ENCODE measurements at places on chromosomes 11 and 22.

- H3K27ac ChIP-seq: no peak overlapping the region
- no peaks in the 10 kb centered on the region for H3K27me3 ChIP-seq
- no peak overlapping the region for H3K4me3 ChIP-seq
- no peak for DNase-seq
- no peaks in the 10 kb centered on the region for H3K4me1 ChIP-seq
- no peaks in the 10 kb centered on the region for H3K36me3 ChIP-seq
These were observed 87.0 kb upstream of the THY1 start for GRCh38 chr11:119509969-119510401.

DNA sequence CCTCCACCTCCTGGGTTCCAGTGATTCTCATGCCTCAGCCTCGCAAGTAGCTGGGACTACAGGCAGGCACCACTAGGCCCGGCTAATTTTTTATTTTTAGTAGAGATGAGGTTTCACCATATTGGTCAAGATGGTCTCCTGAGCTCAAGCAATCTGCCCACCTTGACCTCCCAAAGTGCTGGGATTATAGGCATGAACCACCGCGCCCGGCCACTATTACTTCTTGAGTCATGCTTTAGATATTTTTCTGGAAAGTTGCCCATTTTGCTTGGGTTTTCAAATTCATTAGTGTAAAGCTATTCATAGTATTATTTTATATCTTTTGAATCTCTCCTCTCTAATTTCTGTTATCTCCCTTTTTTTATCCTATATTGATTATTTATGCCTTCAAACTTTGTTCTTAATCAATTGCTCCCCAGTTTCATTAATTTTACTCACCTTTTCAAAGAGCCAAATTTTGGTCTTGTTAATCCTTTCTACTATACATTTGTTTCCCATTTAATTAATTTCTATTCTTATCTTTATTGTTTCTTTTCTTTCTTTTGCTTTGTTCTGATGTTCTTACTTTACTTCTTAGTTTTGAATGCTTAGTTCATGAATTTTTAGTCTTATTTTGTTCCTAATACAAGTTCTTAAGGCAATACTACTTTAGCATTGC, 10.3 kb upstream of the RAC2 start:
- H3K27me3 ChIP-seq: no peaks in the 10 kb centered on the region
- no peak for DNase-seq
- H3K4me3 ChIP-seq: no peak overlapping the region
- peaks cover under 1% of the 10 kb centered on the region for H3K4me1 ChIP-seq

GRCh38 chr22:30414525-30415047, 11.0 kb upstream of the MTFP1 start:
- H3K4me1 ChIP-seq: peaks cover 7% of the 10 kb centered on the region
- H3K27ac ChIP-seq: no peak overlapping the region
- peaks cover 12% of the 10 kb centered on the region for H3K36me3 ChIP-seq
- no peak overlapping the region for H3K4me3 ChIP-seq

DNA sequence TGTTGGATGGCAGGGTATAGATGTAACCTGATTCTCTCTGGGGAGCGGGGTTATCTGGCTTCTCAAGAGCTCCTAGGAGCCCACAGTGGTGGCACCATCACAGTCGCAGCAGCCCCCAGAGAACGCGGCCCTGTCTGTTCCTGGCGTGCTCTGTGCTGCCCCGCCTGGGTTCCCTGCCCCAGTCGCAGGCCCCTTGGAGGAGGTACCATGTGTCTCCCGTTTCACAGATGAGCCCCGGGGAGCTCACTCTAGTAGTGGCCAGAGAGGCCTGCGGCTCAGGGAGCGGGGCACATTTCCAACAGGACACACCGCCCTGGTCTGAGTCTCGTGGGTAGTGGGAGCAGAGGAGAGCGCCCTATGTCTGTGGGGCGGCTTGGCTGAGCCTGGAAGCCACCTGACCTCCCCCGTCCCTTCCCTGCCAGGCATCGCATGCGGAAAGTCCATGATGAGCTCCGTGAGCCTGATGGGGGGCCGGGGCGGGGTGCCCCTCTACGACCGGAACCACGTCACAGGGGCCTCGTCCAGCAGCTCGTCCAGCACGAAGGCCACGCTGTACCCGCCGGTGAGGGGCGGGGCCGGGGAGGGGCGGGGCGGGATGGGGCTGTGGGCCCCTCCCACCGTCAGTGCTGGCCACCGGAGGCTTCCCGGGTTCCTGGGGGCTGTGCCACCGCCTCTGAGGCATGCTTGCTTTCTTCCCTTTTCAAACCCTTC, 21.0 kb upstream of the PPP6R3 start:
- H3K4me3 ChIP-seq: no peak overlapping the region
- H3K27me3 ChIP-seq: no peaks in the 10 kb centered on the region

DNA sequence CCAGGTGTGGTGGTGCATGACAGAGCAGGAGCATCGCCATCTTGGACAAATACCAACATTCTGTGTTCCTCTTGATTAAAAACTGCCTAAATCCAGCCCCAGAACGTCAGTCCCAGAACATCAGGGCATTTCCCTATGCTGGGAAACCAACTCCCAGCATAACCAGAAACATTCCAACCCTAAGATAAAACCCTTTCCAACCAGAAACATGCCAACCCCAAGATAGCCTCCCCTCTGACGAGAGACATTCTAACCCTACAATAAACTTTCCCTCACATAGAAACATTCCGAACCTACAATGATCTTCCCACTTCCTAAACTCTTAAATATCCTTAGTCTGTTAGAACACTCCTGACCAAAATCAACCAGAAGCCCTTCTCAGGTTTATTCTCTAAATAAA, 11.6 kb downstream of the PLAAT4 start:
- H3K4me3 ChIP-seq: no peak overlapping the region
- H3K27me3 ChIP-seq: no peaks in the 10 kb centered on the region
- no peak for DNase-seq
- H3K36me3 ChIP-seq: peaks cover 35% of the 10 kb centered on the region
- peaks cover 28% of the 10 kb centered on the region for H3K4me1 ChIP-seq
- no peak overlapping the region for H3K27ac ChIP-seq

DNA sequence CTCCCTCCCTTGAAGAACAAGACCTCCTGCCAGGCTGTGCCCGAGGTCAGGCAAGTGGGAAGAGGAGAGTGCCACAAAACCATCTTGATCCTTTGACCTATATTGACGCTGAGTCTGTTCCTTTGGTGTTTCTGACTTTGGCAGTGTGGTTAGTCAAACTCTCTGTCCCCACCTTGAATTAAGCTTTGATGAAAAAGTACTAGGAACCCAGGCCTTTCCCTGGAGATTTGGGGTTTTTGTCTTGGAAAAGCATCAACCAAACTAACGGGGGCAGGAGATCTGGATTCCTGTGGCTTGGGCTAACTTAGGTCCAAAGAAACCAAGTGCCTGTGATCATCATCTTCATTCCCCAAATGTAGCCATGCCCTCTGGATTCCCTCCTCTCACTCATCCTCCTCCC, 40.4 kb downstream of the ARFGAP2 start:
- no peaks in the 10 kb centered on the region for H3K36me3 ChIP-seq
- H3K27ac ChIP-seq: no peak overlapping the region
- no peak overlapping the region for H3K4me3 ChIP-seq
- H3K27me3 ChIP-seq: no peaks in the 10 kb centered on the region
- no peaks in the 10 kb centered on the region for H3K4me1 ChIP-seq

- no peak overlapping the region for H3K27ac ChIP-seq
- no peaks in the 10 kb centered on the region for H3K27me3 ChIP-seq
- H3K36me3 ChIP-seq: peaks cover 5% of the 10 kb centered on the region
These were observed 120.9 kb downstream of the SWAP70 start for GRCh38 chr11:9784602-9785315.

DNA sequence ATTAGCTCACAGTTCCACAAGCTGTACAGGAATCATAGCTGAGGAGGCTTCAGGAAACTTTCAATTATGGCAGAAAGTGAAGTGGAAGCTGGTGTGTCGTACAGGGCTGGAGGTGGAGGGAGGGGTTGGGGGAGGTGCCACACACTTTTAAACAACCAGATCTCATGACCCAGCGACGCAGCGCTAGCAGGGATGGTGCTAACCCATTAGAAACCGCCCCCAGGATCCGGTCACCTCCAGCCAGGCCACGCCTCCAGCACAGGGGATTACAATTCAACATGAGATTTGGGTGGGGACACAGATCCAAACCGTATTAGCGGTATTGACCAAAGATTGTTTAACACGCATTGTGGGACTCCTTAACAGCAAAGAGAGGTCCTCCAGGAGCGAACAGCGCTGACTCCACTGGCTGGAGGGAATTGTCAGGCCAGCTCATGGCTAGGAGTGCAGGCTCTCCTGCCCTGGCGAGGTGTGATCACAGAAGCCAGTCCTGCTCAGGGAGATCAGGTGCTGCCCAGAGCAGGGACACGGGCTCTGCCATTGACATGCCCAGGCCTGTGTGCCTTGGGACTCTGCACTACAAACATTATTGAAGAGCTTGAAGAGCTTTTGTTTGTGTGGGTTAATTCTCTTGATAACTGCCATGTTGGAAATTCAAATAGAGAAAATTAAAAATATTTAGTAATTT, 215.3 kb downstream of the TBC1D22A start:
- no peaks in the 10 kb centered on the region for H3K4me1 ChIP-seq
- H3K4me3 ChIP-seq: no peak overlapping the region
- peaks cover 24% of the 10 kb centered on the region for H3K36me3 ChIP-seq
- H3K27ac ChIP-seq: no peak overlapping the region
- DNase-seq: no peak
- H3K27me3 ChIP-seq: no peaks in the 10 kb centered on the region

DNA sequence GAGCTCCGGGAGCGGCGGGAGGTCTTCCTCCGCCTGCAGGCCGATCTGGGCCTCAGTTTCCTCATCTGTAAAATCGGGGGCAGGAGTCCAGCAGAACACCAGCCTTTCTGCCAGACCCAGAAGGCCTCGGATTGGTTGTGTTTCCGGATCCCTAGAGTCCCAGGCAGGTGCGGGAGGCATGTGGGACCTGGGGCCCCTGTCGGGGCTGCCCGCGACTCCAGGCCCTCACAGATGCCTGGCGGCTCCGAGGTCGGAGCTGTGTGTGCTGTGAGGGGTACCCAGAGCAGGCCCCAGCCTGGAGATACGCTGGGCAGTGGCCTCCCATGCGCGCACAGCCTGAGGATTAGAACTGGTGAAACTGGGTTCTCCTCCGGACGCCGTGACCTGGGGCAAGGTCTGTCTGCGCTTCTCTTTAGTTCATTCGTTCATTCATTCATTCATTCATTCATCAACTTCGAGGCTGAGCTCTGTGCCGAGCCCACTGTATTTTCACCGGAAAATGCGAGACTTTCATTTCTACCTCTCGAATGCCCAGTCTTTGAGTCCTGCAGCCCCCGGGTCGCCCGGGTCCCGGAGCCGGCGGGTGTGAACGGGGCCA, 24.6 kb downstream of the FLRT1 start:
- no peak overlapping the region for H3K27ac ChIP-seq
- DNase-seq: no peak
- H3K4me1 ChIP-seq: peaks cover 11% of the 10 kb centered on the region

DNA sequence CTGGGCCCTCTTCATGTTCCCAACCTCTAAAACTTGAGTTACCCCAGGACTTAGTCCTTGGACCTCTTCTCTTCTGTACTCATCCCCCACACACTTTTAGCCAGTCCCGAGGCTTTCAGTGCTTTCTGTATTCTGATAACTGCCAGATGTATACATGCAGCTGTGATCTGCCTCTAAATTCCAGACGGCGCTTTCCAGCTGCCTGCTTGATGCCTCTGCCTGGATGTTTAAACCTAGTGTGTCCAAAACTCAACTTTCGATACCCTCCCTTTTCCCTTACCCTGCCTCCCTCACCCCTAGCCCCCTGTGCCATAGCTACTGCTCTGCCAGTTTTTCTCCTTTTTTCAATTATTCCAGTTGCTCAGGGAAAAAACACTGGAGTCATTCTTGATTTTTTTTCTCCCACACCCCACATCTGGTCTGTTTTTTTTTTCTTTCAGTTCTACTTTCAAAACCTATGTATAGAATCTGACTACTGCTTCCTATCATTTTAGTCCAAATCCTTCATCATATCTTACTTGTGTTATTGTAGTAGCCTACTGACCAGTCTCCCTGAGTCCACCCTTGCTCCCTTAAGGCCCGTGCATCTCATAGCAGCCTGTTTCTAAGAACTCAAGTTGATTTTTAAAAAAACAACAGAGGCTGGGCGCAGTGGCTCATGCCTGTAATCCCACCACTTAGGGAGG, 32.9 kb upstream of the TECTA start:
- H3K27me3 ChIP-seq: no peaks in the 10 kb centered on the region
- H3K36me3 ChIP-seq: peaks cover 5% of the 10 kb centered on the region
- H3K27ac ChIP-seq: no peak overlapping the region

GRCh38 chr11:42596576-42597145, 715.1 kb upstream of the API5 start:
- no peaks in the 10 kb centered on the region for H3K36me3 ChIP-seq
- no peak overlapping the region for H3K27ac ChIP-seq
- no peak for DNase-seq
- H3K27me3 ChIP-seq: no peaks in the 10 kb centered on the region
